ENCODE measurements at places on chromosomes 13 and 19.

DNA sequence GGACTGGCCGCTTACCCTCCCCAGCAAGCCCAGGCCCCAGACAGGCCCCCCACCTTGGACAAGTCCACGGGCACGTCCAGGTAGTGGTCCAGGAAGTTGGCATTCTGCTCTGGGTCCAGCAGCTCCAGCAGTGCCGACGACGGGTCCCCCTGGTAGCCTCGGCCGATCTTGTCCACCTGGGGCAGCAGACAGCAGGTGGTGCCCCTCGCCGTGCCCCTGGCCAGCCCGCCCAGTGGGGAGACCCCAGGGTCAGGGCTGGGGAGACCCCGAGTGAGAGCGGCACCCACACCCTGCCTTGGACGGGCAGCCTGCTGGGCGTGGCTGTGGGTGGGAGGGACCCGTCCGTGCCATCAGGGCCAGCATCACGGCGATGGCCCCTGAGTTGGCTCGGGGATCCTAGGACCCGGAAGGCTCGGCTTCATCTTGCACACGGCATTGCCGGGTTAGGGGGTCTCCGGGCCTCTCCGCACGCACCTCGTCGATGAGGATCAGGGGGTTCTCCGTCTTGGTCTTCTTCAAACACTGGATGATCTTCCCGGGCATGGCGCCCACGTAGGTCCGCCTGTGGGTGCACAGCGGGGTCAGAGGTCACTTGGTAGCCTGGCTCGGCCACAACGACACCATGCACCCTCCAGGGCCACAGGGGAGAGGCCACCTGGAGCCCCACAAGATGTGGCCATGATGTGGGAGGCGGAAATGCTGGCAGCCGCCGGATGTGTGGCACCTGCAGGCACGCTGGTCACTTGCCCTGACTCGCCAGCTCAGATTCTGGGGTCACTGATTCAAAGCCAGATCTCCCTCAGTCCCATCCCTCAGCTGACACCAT, 6.3 kb downstream of the RPL36 start:
- no peak for DNase-seq

DNA sequence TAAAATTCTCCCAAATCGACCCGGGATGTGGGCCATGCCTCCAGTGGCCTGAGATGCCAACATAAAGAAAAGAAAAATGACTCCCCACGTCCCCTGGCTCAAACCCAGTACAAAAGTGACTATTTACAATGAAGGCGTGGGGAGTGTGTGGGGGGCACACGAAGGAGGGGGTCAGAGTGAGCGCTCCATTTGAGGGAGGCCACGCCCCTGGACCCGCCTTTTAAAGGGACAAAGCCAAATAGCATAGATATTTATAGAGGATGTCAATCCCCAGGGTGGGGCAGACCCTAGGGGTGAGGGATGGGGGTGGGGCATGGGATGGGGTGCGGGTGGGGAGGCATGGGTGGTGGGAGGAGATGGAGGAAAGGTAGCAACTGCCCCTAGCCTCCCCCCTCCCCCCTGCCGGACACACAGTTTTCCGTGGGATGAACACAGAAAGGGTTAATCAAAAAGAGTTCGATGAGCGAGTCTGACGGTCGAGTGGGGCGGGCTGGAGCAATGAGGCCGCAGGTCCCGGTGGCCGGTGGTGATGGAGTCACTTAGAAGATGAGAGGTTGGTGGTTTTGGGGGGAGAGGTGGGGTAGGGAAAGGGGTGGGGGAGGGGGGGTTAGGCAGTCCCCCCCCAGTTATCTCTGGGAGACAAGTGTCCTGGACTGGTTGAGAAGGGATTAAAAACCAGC, 20.1 kb upstream of the NANOS2 start:
- DNase-seq, result no peak

DNA sequence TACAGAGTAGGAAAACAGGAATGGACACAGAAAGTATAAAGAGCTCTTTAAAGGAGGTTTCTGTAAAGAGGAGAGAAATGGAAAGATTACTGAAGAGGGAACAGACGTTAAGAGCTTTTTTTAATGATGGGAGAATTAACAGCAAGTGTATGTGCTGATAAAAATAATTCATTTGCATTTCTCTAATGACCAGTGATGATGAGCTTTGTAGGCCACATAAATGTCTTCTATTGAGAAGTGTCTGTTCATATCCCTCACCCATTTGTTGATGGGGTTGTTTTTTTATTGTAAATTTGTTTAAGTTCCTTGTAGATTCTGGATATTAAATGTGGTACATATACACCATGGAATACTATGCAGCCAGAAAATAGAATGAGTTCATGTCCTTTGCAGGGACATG, 40.0 kb downstream of the MYO16 start:
- peak; percentile 28 for DNase-seq

- no peak for DNase-seq
Observed at GRCh38 chr13:40480915-40481516, 185.4 kb downstream of the FOXO1 start.

GRCh38 chr13:58056426-58056825, 424.9 kb downstream of the PCDH17 start:
- no peak for DNase-seq

DNA sequence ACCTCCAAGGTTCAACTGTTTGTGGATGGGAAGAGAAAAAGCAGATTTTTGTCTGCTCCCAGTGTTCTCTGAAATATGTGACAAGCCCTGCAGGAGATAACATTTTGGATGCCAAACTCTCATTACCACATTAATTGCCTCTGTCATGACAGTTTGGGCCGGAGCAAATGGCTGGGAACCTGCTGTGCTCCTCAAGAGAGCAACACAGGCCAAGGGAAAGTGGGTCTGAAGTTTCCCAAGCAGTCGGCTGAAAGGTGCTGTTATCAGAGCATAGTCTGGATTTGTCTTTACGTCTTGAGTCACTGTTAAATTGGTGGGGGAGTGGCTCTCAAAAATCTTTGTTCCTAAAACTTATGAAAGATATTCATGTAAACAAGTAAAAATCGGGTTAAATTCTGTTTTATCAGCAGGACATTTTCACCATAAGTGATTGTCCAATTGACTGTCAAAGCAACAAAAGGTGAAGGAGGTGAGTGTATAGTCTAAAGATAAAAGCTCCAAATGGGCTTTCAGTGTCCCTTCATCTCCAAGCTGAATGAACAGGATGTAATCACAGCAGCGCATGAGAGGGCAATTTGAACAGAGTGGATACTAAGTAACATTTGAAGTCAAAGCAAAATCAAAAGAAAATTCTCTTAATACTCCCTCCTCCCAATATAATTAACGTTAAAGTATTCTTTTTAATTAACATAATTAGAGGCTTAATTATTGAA, 844.8 kb downstream of the PCDH17 start:
- no peak for DNase-seq

DNA sequence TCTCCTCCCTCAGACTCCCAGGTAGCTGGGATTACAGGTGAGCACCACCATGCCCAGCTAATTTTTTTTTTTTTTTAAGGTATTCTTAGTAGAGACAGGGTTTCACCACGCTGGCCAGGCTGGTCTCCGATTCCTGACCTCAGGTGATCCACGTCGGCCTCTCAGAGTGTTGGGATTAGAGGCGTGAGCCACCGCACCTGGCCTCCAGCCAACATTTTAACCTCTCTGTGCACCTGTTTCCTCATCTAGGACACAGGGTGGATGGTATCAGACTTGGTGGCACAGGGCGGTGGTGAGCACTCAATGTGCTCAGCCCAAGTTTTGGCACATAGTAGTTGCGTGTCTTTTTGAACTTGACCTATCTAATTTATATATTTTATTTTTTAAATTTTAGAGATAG, 12.5 kb downstream of the APBA3 start:
- no peak for DNase-seq

DNA sequence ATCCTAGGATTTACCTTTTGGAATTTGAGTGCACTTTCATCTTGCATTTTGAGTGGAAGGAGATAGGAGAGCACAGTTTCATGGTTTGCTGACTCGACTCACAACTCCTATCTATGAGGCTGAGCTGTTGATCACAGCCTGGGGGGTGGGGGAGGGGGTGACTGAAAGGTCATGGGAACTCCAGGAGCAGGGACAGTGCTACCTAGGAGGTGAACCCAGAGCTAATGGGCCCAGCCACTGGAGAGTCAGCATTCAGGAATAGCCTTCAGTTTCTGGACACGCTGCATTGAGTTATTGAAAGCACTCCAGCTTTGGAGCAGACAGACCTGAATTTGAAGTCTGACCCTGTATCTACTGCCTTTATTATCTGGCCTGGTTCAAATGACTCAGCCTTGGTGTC, 339.9 kb downstream of the SLC7A1 start:
- DNase-seq, result no peak

- DNase-seq, result no peak
Observed at GRCh38 chr19:41774515-41774980, 19.2 kb downstream of the CEACAM6 start.

GRCh38 chr13:76822698-76823267, 63.4 kb downstream of the KCTD12 start:
- peak; percentile 50 for DNase-seq

- DNase-seq, result no peak
Observed at GRCh38 chr13:23411220-23411619, 22.3 kb downstream of the SACS start.

DNA sequence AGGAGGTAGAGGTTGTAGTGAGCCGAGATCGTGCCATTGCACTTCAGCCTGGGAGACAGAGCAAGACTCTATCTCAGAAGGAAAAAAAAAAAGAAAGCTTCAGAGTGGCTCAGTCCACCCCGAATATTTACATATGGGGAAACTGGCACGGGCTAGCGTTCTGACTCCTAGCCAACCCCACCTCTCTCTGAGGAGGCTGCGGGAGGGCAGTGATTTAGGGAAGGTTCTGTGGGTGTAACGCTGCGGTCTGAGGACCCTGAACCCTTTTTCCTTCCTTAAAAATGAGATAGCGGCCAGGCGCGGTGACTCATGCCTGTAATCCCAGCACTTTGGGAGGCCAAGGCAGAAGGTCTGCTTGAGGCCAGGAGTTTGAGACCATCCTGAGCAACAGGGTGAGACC, 5.0 kb downstream of the LRRC25 start:
- DNase-seq, result no peak
